ENCODE measurements at places on chromosomes 4 and X.

GRCh38 chr4:5137927-5138326, 86.6 kb downstream of the STK32B start:
- DNase-seq, result no peak

DNA sequence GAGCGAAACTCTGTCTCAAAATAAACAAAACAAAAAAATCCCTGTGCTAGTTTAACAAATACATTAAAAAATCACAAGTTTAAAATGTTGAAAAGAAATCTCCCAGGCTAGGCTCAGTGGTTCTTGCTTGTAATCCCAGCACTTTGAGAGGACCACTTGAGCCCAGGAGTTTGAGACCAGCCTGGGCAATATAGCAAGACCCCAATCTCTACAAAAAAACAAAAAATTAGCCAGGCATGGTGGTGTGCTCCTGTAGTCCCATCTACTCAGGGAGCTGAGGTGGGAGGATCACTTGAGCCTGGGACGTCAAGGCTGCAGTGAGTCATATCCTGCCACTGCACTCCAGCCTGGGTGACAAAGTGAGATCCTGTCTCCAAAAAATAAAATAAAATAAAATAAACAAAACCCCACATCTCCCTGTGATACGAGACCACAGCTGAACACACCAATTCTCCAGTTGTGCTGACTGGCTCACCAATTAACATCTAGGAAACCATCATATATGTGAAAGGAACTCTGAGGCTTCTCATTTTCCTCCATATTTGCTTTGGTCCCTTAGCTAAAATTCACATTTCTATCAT, 7.3 kb downstream of the RPS4X start:
- DNase-seq, result no peak

DNA sequence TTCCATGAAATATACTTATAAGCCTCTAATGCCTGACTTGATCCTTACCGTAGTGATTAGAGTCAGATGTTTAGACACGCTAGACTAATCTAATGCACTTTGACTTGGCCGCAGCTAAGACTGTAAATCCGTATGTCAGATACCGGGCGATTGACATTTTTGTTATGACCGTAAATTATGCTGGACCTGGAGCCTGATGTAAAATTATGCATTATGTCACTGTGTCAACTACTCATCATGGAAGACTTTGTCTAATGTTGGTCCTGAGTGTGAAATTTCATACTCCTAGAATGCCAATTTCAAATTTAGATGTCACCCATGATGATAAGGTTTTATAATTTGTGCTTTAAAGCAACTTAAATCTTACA, 123.6 kb upstream of the LIMCH1 start:
- DNase-seq, result no peak

GRCh38 chrX:130105244-130105643, 5.1 kb downstream of the ELF4 start:
- DNase-seq, result no peak

DNA sequence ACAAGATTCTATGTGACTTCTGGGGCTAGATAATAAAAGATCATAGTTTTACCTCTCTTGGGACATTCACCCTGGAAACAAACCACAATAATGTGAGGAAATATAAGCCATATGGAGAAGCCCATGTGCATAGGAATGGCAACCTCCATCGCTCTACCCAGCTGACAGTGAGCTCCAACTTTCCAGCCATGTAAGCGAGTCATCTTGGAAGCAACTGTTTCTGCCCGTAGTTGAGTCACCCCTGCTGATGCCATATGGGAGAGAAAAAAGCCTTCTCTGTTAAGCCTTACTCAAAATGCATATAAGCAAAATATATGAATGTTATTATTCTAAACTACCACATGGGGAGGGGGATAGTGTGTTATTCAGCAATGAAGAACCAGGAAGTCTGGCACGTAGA, 31.4 kb upstream of the RELL1 start:
- DNase-seq, result no peak

DNA sequence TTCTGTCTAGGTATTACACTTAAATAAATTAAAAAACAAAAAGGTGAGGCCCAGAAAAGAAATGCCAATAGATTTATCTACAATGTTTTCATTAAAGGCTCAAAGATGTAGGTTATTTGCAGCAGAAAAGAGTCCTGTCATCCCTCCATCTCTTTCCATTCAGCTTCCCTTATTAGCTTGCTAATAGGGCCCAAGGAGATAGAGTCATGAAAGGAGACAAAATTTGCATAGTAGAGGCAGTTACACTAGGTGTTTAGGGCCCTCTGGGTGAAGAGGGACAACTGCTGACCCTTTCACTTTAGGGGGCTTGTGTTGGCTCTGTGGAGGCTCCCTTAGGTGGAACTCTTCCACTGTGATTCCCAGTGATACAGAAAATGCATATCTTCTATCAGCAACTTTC, 58.4 kb upstream of the TACR3 start:
- DNase-seq, result no peak

DNA sequence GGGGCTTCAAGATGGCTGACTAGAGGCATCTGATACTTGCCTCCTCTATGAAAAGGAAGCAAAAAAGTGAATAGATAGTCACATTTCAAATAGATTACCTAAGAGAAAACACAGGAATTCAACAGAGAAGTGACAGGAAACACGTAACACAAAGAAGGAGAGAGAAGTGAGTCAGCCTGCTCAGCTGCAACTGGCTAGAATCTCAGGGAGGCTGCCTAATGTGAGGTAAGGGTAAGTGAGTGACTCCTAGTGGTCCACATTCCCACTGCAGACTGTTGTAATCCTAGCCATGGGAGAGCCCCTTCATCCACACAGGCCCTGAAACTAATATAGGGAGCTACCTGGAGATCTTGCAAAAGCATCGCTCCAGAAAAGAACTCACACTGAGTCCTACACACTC, 179.2 kb downstream of the SLC7A11 start:
- no peak for DNase-seq

- no peak for DNase-seq
Measured at GRCh38 chrX:132614297-132614696, 125.5 kb upstream of the MBNL3 start.

DNA sequence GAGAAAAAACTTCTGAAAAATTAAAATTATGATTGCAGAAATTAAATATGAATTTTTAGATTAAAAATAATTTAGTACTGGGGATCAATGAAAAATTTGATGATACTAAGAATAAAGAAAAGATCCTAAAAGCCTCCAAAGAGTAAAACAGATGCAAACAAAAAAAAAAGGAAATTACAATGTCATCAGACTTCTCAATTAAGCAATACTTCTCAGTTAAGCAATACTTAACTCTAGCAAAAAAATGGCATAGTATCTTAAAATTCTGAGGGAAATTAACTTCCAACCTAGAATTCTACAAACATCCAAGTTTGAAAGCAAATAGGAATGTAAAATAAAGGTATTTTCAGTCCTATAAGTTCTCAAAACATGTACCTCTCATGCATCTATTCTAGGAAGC, 141.2 kb upstream of the INTU start:
- DNase-seq, result no peak

DNA sequence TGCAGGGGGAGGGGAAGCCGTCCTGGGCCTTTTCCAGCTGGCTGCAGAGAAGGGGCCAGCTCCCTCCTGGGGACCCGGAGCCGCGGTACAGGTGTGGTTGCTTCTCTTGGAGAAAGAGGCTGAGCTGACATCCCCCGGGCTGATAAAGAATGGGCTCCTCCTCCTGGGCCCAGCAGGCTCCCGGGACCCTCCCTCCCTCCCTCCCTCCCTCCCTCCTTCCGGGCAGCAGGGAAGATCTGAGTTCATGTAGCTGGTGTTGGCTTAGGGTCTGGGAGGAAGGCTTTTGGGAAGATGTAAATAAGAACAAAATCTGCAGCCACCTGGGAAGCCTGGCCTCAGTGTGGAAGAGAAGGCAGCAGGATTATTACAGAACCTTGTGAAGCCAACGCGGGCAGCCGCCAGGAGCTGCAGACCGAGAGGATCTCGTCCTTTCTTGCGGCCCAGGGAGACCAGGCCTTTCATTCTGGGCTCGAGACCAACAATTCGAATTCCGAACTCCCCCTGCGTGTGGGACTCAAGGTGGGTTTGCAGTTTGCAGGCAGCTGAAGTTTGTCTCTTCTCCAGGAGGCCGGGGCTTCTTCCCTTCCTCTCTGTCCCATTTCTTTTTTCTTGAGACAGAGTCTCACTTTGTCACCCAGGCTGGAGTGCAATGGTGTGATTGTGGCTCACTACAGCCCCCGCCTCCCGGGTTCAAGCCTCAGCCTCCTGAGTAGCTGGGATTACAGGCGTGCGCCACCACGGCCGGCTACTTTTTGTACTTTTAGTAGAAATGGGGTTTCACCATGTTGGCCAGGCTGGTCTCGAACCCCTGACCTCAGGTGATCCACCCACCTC, at the start of gene PLCXD1:
TSS of gene PLCXD1 (plus strand) at position 216 of the 834 bp plus-strand sequence. CDS start 2,807 bp downstream, outside the sequence.
- DNase-seq, result no peak

DNA sequence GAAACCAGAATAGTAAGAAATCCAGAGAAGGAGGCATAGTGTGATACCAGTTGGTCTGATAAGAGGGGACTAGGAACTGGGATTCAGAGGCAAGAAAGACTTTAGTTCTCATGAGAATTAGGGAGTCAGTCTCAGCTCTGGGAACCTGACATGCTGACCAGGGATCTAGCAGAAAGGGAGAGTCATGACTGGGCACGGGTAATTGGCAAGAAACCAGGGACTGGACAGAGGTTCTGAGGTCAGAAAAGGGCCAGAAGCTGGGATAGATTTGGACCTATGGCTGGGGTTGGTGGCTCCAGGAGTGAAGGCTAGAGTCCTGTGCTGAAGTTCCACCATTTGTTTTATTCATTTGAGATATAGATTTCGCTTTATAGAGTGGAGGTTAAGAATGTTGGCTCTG, 110.2 kb upstream of the C1GALT1C1 start:
- no peak for DNase-seq

DNA sequence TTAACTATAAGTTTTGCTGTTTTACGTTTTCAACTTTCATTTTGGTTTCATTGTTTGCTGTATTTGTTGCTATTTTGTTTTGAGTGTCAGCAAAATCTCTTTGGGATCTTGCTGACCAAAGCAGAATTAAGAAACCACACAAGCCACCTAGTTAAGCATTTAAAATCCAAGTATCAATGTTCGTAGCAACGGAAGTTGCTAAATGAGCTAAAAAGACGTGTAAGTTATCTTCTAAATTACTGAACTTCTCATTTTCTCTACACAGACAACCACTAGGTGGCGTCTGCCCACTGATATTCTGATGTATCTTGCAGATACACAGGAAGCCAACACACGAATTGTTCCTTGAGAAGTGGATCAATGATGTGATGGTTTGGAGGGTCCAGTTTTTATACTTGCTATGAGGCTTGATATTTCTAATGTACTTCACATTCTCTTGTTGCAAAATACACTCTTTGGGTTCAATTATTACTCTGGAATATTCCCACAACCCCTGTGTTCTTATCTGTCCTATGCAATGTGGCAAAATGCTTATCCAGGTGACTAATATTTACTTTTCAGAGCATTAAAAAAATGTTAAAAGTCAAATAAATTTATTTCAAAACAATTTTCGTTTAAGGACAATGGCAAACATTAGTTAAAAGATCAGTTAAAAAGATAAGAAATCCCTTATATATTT, 250.5 kb downstream of the TECRL start:
- DNase-seq, result no peak

All from activated T-cell treated with anti-CD3 and anti-CD28 coated beads for 1 hour (primary cell).